ENCODE measurements at places on chromosomes 16 and 17.
A peak's percentile ranks its signal among the peaks of the same experiment; 100 is the strongest.

GRCh38 chr16:59654455-59654854 is 920.3 kb upstream of the GOT2 start:
- DNase-seq, result no peak

- no peak for DNase-seq
Measured at GRCh38 chr16:73279451-73279850, 231.5 kb upstream of the ZFHX3 start.

GRCh38 chr16:66903544-66904427 is 14.9 kb downstream of the CDH16 start:
- no peak for DNase-seq

DNA sequence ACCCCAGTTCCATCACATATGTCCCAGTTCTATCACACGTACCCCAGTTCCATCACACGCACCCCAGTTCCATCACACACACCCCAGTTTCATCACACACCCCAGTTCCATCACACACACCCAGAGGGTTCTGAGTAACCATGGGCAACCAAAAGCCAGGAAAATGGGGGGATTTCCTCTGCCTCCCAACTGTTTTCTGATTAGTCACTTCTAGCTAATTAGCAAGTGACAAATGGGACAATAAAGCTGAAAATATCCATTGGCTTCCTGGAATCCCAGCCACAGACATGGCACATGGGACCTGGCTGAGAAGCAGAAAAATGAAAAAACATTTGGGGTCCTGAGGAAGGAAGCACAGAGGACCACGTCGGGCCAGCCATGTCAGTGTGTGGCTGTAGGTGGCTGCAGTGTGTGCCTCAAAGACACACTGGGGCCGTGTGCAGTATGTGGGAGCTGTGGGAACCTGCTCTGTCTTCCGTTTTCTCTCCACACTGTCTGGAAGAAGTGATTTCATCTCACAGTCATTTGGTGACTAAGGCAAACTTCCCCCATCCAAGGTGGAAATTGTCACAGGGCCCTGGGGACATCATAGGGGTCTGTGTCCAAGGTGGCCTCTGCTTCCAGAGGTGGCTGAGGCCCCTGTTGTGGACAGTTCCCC is 106.7 kb downstream of the CMIP start:
- no peak for DNase-seq

DNA sequence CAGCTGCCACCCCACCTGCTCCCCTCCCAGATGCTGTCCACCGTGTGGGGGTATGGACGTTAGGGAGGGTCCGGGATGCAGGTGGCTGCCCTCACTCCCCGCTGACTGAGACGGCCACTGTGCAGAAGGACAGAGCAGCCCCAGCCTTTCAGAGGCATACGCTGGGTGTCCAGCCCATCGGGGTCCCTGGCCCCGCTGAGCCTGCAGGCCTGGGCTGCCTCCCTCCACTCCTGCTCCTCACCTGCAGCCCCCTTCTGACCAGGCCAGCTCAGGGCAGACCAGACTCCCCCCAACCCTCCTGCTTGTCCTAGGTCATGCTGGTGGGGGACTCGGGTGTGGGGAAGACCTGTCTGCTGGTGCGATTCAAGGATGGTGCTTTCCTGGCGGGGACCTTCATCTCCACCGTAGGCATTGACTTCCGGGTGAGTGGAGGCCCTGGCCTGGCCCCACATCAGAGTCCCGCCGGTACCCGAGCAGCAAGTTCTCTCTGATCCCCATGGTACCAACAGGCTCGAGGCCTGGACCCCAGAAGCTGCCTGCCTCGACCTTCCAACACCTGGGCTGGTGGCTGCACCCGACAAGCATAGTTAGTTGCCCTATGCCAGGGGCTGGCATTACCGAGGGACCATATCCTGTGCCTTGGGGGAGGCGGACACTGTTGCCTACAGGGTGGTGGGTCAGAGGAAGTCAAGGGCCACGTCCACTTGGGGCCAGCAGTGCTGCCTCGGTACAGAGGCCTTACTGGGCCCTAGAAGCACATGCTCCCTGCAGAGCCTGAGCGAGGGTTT is 1.4 kb downstream of the RAB26 start:
- DNase-seq, result no peak

DNA sequence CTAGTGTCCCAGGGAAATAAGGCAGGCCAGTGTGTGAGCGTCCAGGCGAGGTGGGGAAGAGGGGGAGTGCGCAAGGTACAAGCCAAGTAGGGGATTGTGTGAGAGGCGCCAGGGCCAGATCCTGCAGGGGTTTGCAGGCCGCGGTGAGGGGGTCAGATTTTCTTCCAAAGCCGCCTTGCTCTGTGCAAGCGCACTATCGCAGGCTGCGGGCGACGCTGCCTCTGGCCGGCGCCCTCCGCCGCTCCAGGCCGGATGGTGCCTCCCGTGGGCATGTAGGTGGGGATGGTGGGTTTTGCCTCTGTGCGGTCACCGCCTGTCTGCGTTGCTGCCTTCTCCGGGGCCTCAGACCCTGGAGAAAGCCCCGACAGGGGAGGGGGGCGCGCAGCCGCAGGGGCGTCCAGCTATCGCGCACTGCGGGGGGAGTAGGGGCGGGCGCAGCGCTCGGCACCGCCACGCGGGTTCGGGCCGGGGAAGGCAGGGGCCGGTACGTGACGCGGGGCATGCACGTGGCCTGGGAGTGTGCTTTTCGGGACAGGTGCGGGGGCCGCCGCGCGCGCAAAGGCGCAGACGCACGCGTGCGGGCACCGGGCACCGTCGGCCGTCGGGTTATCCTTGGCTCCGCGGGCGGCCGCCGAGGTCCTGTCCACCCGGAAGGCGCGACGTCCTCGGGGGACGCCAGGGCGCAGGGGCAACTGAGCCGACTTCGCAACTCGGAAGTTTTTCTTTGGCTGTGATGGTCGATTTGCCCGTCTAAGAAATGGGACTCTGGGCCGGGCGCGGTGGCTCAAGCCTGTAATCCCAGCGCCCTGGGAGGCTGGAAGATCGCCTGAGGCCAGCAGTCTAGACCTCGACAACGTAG is 1.1 kb upstream of the HAPSTR1 start:
- peak; percentile 54 for DNase-seq

GRCh38 chr17:58217766-58218165 is 1.3 kb downstream of the MKS1 start:
- no peak for DNase-seq

- DNase-seq, result no peak
Measured at GRCh38 chr16:19127205-19127604, 13.4 kb downstream of the ITPRIPL2 start.

DNA sequence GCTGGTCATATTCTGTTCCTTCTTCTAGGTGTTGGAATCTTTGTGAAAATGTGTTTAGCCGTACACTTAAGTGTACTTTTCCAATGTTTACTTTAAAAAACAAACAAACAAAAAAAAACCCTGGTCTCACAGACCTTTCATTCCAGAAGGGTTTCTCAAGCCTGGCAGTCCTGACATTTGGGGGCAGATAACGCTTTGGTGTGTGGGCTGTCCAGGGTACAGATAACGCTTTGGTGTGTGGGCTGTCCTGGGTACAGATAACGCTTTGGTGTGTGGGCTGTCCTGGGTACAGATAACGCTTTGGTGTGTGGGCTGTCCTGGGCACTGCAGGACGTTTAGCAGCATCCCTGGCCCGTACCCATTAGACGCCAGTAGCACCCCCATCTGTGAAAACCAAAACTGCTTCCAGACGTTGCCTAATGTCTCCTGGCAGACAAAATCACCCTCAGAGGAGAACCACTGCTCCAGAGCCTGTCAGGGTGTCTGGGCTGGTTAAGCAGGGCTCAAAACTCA is 15.2 kb upstream of the FLCN start:
- no peak for DNase-seq

GRCh38 chr17:70172449-70172848 is 3.1 kb downstream of the KCNJ2 start:
- DNase-seq, result no peak

DNA sequence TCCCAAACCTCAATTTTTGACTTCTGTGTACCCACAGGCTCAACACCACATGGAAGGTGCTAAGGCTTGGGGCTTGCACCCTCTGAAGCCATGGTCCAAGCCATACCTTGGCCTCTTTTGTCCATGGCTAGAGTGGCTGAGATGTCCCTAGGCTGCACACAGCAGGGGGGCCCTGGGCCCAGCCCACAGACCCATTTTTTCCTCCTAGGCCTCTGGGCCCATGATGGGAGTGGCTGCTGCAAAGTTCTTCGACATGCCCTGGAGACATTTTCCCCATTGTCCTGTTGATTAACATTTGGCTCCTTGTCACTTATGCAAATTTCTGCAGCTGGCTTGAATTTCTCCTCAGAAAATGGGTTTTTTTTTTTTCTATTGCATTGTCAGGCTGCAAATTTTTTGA is 47.0 kb downstream of the TBC1D26 start:
- DNase-seq, result no peak

- peak; percentile 77 for DNase-seq
Measured at GRCh38 chr16:85393674-85394451, 219.3 kb upstream of the GSE1 start.

DNA sequence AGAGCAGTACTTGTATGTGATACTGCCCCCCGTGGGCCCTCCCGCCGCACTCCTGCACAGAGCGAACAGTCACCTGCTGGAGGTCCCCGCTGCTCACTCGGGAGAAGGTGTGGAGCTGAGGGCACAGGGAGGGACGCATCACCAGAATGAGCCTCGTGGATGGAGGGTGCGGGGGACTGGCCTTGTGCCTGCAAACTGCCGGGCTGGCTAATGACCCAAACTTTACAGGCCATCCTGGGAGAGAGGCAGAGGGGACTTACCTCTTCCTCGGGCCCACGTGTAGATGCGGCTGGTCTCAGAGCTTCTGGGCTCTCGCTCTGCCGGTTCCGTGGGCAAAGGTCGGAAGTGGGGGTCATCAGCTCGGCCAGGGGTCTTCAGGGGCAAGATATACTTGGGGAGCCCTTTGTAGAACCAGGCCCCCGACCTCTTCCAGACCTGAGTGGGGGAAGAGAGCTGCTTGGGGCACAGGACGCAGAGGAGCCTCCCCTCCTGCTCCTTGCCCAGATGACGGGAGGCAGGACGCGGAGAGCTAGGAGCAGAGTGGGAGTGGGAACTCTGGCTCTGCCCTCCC is 65.5 kb upstream of the DOC2B start:
- DNase-seq, result no peak

GRCh38 chr16:50739031-50739430 is 2.9 kb upstream of the CYLD start:
- DNase-seq, result no peak

DNA sequence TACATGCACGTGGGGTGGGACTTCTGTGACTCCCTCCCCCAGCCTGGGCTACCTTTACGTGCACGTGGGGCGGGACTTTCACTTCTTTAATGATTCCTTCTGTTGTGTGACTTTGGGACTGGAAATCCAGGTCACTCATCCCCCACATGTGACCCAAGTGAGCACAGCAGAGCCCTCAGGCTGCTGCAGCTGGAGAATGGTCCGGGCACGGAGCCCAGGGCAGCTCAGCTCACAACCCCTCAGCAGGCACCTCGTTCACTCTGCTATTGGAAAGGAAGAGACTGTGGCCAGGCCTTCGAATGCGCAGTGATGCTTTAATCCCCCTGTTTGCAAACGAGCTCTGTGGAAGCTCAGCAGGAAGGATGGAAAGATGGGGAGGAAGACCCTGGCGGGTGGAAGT is 14.7 kb downstream of the DBNDD1 start:
- no peak for DNase-seq

DNA sequence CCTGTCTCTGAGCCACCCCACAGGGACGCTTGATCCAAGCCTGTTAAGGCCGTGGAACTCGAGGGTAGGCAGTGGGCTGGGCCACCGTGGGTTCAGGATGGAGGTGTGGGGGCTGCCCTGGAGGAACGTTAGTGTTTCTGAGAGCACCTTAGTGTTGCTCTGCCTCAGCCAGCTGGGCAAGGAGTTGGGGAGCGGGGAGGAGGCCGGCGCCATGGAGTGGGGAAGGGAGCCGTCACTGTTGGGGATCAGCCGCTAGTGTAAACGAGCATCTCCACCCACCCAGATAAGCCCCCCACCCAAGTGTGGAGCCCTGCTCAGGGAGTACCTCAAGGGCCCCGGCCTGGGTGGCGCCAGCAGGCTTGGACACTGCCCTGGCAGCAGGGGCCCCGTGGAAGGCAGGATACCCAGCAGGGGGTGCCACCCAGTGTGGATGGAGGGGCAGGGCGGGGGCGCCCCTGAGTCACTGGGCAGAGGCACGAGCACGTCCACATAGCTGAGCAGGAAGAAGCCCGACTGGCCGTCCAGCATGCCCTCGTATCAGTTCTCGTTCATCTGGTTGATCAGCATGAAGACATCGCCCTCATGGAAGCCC is 98.6 kb downstream of the KPNA2 start:
- DNase-seq, result no peak

GRCh38 chr17:65529761-65530522 is 31.5 kb downstream of the AXIN2 start:
- DNase-seq, result no peak

- no peak for DNase-seq
Measured at GRCh38 chr17:28811651-28812090, 30.9 kb downstream of the FAM222B start.

DNA sequence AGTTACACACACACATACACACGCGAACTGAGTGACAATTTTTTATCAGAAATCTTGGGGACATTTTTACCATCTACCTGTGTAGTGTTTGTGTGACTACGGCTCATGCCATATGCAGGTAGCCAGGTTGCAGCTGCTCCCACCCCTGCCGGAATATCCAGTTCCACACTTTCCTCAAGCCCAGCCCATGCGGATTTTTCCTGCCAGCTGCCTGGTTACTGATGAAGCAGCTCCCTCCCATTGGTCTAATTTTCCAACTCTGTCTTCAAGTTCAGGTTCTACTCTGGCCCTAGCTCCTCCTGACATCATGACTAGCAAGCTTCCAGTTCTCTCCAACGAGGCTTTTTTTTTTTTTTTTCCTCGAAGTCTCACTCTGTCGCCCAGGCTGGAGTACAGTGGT is 4.8 kb downstream of the GSG1L2 start:
- no peak for DNase-seq

DNA sequence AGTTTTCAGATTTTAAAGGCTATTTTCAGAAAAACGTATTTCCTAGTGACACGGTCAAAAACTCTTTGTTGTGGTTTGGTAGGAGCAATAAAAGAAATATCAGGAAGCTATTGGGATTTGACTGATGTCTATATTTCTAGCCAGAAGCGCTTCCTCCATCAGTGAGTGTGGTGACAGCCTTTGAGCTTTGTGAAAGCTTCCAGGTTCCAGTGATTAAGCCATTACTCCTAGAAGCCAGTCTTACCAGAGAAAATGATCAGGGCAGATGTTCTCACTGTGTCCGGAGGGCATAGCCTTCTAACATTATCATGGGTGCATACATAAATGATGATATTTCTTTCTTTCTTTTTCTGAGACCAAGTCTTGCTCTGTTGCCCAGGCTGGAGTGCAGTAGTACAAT is 39.6 kb downstream of the MAP2K6 start:
- no peak for DNase-seq

Measured in memory B cell (primary cell).